Osteocyte (in vitro differentiated cells): ENCODE measurements at places on chromosomes 7 and 10. TPM values are rescaled to one million over a fixed set of nuclear protein-coding genes. Genes with fewer than 3 reads are reported as not detected.

DNA sequence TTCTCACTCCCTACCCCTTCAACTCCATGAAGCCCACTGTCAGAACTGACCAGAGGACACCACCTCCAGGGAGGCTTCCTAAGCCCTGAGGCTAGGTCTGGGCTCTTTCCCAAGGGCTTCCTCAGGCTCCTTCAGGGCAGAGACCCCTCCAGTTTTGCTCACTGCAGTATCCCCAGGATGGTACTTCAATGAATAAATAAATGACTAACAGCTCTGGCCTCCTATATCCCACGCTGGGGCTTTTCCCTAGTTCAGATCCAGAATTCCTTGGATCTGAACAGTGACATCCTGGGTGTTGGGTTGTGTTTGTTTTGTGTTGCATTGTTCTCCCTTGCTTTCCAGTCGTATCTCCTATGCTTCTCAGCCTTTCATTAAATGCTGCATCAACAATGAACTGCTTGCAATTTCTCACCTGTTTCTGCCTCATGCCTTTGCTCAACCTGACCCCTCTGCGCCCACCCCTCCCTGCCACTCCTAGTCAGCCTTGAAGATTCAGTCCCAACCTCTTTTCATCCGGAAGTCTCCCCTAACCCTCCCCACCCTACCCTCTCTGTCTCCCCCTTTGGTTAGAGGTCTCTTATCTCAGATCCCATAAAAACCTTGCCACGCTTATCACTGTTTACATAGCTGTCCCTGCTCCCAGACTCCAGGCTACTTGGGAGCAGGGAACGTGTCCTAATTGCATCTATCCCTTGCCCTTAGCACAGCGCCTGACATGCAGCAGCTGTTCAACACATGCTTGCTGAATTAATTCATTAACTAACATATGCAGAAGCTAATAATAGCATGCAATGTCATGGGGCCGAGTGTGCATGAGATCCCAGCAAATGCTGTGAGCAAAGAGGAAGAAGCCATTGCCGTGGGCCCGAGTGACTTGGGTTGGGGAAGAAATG, 41.7 kb downstream of the PPP1R3C start:
- no peaks in the 10 kb centered on the region for H3K36me3 ChIP-seq
- DNase-seq: no peak
- H3K27ac ChIP-seq: peak overlapping the region; percentile 89
- no peaks in the 10 kb centered on the region for H3K27me3 ChIP-seq
- peaks cover 74% of the 10 kb centered on the region for H3K4me1 ChIP-seq

CARD11 gene
- 0.24 TPM in 1 of 2 replicates, not detected in the other for total RNA-seq

DNA sequence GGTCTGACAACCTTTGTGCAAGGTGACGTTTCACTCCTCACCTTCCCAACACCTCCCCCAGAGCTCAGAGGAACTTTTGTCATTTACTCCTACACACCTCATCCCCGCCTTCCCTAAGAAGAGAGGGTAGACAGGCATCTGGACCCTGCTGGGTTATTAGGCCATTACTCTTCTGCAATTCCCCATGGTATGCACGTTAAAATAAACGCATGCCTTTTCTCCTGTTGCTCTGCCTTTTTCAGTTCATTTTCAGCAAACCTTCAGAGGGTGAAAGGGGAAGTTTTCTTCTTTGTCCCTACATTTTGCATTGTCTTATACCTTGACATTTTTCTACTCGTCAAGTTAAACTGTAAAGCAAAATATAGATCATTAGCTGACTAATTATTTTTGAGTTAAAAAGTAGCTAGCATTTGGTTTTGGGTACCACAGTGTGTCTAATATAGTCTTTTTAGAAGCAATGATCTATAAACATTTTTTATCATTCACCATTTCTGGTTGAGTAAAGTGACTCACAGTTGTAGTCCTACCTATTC, 10.5 kb upstream of the EDRF1 start:
- peaks cover 12% of the 10 kb centered on the region for H3K4me1 ChIP-seq
- no peak for DNase-seq
- H3K27me3 ChIP-seq: peaks cover 14% of the 10 kb centered on the region
- H3K36me3 ChIP-seq: no peaks in the 10 kb centered on the region

TMEM72 gene
- total RNA-seq: not detected in 2 replicates

DNA sequence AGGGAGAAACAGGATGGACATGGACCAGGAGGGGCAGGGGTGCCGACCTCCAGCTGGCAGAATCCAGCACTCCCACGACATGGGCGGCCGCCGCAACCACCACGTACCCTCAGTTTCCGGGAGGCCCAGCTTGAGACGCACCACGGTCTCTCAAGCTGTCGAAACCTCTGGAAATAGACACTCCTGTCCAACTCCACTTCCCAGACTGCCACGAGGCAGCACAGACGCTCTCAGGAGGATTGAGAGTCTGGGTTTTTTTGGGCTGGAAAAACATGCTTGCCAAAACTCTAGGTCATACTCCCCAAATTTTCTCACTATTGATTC, 37.9 kb upstream of the PDGFA start:
- no peak for DNase-seq
- H3K36me3 ChIP-seq: no peaks in the 10 kb centered on the region
- no peaks in the 10 kb centered on the region for H3K27me3 ChIP-seq

DNA sequence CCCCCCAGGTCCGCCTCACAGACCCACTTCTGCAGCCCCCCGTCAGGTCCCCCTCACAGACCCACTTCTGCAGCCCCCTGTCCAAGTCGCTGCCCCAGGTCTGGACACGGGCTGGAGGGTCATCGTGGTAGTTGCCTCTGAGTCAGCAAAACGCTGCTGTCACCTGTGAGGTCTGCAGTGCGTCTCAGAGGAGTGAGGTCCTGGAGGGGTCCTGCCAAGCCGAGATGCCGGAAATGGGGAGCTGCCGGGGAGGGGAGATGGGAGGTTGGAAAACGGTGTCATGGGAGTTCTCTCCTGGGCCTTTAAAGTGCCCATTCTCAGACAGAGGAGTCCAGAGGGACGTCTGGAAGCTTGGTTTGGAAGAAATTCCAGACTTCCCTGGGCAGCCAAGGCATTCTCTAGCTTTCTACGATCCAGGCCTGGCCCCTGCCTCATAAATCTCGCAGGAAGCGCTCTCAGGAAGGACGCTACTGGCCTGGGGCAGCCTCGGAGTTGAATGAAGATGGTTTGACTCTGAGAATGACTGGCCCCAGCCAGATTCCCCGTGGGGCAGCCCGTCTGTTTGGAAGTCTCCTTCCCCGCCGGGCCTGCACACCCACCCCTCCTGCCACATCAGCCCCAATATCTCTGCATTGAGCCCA, 38.7 kb downstream of the CALML3 start:
- H3K4me1 ChIP-seq: peaks cover 45% of the 10 kb centered on the region
- peak overlapping the region; percentile 38 for H3K27ac ChIP-seq
- H3K36me3 ChIP-seq: no peaks in the 10 kb centered on the region
- no peak overlapping the region for H3K4me3 ChIP-seq

NUPR2 gene
- not detected in 2 replicates for total RNA-seq

DNA sequence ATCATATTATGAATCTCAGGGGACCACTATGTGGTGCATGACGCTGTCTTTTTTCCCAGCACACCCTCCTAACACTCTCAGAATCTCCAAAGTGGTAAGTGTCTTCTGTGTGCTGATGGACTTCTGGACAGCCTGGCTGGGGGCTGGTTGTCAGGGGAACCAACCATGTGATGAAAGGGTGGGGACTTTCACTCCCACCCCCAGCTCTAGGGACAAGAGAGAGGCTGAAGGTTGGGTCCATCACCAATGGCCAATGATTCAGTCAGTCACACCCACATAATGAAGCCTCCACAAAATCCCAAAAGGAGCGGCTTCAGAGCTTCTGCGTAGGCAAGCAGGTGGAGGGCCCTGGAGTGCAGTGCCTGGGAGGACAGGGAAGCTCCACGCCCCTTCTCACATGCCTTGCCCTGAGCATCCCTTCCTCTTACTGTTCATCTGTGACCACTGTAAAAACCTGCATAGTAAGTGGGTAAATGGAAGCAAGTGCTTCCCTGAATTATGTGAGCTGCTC, 44.6 kb downstream of the RASGEF1A start:
- H3K36me3 ChIP-seq: no peaks in the 10 kb centered on the region
- no peak for DNase-seq
- no peak overlapping the region for H3K27ac ChIP-seq
- no peaks in the 10 kb centered on the region for H3K4me1 ChIP-seq

DNA sequence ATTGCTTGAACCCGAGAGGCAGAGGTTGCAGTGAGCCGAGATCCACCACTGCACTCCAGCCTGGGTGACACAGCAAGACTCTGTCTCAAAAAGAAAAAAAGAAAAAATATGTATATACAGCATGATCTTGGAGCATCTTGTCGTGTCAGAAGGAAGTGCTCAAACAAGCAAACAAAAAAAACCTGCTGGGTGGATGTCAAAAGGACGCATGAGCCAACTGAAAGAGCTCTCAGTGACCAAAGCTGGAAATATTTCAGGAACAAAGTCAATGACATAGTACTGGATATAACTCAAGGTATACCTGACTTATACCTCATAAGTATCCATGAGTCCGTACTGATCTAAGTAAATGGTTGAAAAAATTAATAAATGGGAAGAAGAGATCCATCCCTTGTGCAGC, 94.6 kb upstream of the ANLN start:
- no peak for DNase-seq
- H3K36me3 ChIP-seq: no peaks in the 10 kb centered on the region
- peaks cover 3% of the 10 kb centered on the region for H3K27me3 ChIP-seq
- H3K4me1 ChIP-seq: peaks cover 28% of the 10 kb centered on the region
- no peak overlapping the region for H3K4me3 ChIP-seq
- H3K27ac ChIP-seq: no peak overlapping the region

NXPH1 gene
- total RNA-seq: not detected in 2 replicates

DNA sequence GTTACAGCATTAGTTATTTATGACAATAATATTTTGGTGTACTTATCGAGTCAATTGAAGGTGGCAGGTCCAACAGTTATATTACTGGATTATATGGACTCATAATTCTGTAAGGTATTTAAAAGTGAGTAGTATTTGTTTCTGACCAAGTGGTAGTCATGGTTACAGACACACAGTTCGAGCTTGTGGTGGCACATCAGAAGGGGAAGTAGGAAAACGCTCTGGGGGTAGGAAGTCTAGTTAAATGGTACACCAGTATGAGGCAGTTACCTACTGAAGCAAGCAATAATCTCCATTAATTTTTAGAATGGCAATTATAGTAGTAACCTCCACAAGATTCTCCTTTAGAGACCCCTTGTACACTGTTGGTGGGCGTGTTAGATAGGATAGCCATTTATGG, 541.2 kb downstream of the ETV1 start:
- H3K4me1 ChIP-seq: peaks cover 6% of the 10 kb centered on the region
- H3K36me3 ChIP-seq: no peaks in the 10 kb centered on the region
- H3K27me3 ChIP-seq: no peaks in the 10 kb centered on the region
- no peak overlapping the region for H3K27ac ChIP-seq
- H3K4me3 ChIP-seq: no peak overlapping the region
- DNase-seq: no peak

SLC18A3 gene
- total RNA-seq: 0.32 and 0.34 TPM in 2 replicates

ADAM12 gene
- 41.7 and 45.6 TPM in 2 replicates for total RNA-seq

CPA2 gene
- not detected in 2 replicates for total RNA-seq

VAX1 gene
- 3.2 and 4.0 TPM in 2 replicates for total RNA-seq

- peaks cover 23% of the 10 kb centered on the region for H3K4me1 ChIP-seq
- no peak overlapping the region for H3K4me3 ChIP-seq
- H3K27ac ChIP-seq: no peak overlapping the region
- H3K36me3 ChIP-seq: no peaks in the 10 kb centered on the region
- no peaks in the 10 kb centered on the region for H3K27me3 ChIP-seq
- DNase-seq: no peak
Observed at GRCh38 chr10:43878386-43878785, 229.7 kb upstream of the ZNF32 start.

NPSR1 gene
- total RNA-seq: not detected in 2 replicates

- peak overlapping the region; percentile 71 for H3K27ac ChIP-seq
- peaks cover 41% of the 10 kb centered on the region for H3K4me1 ChIP-seq
- no peak for DNase-seq
- peaks cover 11% of the 10 kb centered on the region for H3K36me3 ChIP-seq
- H3K4me3 ChIP-seq: no peak overlapping the region
- H3K27me3 ChIP-seq: no peaks in the 10 kb centered on the region
Observed at GRCh38 chr7:40493609-40494051, 358.8 kb downstream of the SUGCT start.

DNA sequence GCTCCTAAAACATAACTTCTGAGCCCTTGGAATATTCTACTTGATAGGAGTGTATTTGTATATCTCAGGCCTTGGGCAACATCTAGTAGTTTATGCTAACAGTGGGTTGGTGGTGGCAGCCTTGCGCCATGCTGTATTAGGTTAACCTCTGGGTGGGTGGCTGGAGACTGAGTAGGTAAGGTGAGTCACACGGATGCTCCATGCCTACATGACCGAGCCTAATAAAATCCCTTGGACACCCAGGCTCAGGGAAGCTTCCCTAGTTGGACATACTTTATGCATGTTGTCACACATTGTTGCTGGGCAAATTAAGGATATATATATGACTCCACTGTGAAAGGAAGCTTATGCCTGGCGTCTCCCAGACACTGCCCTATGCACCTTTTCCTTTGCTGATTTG, 6.0 kb upstream of the DAGLB start:
- H3K36me3 ChIP-seq: no peaks in the 10 kb centered on the region
- no peak for DNase-seq
- no peak overlapping the region for H3K27ac ChIP-seq
- H3K4me3 ChIP-seq: no peak overlapping the region
- H3K4me1 ChIP-seq: peaks cover 2% of the 10 kb centered on the region
- no peaks in the 10 kb centered on the region for H3K27me3 ChIP-seq

GRCh38 chr7:80440883-80441282, 71.0 kb downstream of the GNAT3 start:
- no peaks in the 10 kb centered on the region for H3K36me3 ChIP-seq
- H3K27ac ChIP-seq: peak overlapping the region; percentile 5
- H3K4me3 ChIP-seq: no peak overlapping the region
- H3K4me1 ChIP-seq: peaks cover 13% of the 10 kb centered on the region

CSGALNACT2 gene
- 36.6 and 38.7 TPM in 2 replicates for total RNA-seq

GRCh38 chr10:43961523-43962345, 313.1 kb upstream of the ZNF32 start:
- peak; percentile 21 for DNase-seq
- H3K27me3 ChIP-seq: peaks cover 2% of the 10 kb centered on the region
- H3K4me3 ChIP-seq: no peak overlapping the region

DNA sequence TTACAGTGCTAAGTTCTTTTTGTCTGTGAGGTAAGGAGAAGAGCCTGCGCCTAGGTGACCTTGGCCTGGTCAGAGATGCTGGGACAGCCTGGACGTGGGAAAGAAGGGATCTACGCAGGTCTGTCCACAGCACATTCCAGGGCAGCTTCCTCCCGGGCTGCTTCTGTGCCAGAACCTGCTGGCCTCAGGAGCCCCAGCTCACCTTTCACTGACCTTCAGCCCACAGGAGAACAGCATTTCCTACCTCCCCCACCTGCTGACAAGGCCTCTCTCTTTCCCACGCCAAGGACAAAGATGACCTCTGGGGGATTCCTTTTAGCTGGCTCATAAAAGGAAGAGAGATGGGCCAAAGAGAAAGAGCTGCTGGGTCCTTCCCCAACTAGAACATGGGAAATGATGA, 260.6 kb downstream of the KCNMA1 start:
- DNase-seq: no peak
- H3K4me3 ChIP-seq: no peak overlapping the region
- peaks cover 9% of the 10 kb centered on the region for H3K36me3 ChIP-seq
- H3K4me1 ChIP-seq: no peaks in the 10 kb centered on the region

LRRN3 gene
- total RNA-seq: 0.55 and 0.56 TPM in 2 replicates
